ENCODE measurements at places on chromosomes 11 and 22.

- peak; percentile 31 for DNase-seq
These were observed 335 bp downstream of the TMEM138 start for GRCh38 chr11:61362542-61362875.

DNA sequence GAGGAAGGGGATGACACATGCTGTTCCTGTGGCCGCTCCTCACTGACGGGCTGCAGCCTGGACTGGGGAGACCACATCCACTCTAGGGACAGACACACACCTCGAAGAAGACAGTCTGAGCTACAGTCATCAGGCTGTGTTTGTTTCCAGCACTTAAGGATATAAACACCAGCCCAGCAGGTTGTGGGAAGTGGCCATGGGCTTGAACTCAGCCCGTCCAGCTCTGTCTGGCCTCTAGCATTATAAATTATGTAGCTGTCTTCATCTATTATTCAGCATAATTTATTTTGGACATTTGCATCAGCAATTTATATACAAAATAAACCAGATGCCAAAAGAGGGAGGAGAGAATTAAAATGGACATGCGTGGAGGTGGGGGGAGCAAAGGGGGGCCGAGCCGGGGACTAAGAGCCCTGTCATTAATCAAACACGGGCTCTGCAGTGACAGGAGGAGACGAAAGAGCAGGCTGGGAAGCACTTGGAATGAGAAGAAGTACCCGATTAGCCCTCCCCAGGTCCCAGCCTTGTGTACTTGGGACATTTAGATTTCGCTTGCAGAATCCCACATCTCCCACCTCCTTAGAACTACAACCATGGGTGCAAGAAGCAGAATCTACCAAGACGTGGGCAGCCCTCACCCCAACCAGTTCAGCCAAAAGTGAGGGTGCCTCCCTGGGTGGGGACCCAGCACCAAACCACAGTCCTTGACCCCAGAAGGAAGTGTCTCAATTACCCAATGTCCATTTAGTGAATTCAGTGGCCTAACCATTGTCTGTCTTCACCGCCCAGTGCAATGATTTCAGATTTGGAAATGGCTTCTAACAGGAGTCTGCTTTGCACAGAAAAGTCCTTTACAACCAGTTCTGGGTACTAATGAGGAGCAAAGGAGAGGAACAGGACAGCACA is 309.6 kb downstream of the OPCML start:
- DNase-seq: no peak

GRCh38 chr22:23580576-23581259 is 628 bp upstream of the IGLL1 start:
- no peak for DNase-seq

GRCh38 chr11:121553806-121554205 is 101.0 kb upstream of the SORL1-AS1 start:
- no peak for DNase-seq

DNA sequence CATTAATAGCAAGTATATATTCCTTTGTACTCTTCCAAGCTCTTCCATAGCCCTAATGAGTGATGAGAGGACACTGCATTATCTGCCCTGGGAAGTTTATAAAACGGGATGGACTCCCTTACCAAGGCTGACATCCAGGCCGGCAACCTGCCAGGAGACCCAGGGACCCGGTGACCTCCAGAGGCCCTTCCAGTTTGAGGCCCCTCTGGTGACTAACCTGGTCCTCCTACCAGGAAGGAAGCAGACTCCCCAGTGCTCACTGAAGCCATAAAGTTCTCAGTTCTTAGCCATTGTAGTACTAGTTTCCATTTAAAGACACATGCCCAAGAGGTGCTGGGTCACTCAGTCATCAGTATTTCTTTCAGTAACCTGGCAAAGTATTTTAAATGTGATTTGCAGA is 345.4 kb downstream of the TENM4 start:
- DNase-seq: no peak

DNA sequence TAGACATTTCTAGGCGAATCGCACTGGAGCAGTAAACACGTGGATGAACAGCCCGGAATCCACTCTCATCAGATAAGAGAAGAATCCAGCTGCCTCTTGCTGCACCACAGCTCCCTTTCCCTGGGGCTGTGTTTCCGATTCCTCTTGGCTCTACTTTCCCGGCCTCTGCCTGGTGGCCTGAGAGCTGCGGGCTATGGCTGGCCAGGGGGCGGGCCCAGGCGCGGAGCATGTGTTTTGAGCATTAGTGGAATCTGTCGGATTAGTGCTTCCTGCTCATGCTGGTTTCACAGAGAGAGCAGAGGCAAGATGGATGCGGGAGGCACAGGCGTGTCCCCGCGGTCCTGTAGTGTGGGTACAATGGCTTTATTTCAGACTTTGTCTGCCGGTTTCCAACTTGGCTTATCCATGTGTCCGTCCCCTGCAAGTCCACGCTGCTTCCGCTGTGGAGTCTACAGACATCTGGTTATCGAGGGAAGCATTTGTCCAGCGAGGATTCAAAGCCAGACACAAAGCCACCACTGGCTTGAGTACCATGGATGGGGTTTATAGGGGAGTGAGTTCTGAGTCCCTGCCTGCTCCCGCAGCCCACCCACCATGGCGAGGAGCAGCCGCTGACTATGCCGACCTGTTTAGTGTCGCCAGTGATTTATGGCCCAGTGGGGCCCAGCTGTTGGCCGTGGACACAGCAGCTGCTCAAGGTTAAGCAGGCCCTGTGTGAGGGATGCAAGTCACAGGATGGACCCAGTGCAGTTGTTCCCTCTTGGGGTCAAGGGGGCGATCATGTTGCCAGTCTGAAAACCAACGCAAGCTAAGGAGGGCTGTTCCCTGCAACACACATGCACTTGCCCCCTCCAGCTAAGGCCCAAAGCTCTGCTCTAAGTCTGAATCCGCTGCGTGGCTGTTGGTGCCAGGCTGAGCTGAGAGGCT is 43.3 kb upstream of the EP300 start:
- DNase-seq: no peak

GRCh38 chr22:50112151-50113118 is 22.6 kb downstream of the MOV10L1 start:
- DNase-seq: peak; percentile 2
